ENCODE measurements at places on chromosomes 4 and X.

- DNase-seq = peak; percentile 65
Measured at GRCh38 chr4:138178566-138178965, 63.6 kb downstream of the SLC7A11 start.

DNA sequence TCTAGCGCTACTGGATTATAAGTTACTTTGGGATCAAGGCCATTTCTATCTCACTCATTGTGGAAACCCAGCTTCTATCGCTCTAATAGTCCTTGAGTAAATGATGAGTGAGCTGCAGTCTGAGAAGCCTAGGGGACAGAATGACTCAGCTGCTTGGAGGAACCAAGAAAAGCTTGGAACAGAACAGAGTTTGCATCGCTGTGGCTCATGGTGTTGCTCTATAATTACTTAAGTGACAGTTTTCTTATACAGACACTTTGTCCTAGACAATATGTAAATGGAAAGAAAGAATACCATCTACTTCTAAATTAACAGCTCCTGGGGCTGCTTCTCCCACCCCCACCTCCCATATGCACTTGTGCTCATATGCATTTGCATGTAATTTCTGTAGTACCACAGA lies 156.9 kb downstream of the SLIT2 start:
- no peak for DNase-seq

DNA sequence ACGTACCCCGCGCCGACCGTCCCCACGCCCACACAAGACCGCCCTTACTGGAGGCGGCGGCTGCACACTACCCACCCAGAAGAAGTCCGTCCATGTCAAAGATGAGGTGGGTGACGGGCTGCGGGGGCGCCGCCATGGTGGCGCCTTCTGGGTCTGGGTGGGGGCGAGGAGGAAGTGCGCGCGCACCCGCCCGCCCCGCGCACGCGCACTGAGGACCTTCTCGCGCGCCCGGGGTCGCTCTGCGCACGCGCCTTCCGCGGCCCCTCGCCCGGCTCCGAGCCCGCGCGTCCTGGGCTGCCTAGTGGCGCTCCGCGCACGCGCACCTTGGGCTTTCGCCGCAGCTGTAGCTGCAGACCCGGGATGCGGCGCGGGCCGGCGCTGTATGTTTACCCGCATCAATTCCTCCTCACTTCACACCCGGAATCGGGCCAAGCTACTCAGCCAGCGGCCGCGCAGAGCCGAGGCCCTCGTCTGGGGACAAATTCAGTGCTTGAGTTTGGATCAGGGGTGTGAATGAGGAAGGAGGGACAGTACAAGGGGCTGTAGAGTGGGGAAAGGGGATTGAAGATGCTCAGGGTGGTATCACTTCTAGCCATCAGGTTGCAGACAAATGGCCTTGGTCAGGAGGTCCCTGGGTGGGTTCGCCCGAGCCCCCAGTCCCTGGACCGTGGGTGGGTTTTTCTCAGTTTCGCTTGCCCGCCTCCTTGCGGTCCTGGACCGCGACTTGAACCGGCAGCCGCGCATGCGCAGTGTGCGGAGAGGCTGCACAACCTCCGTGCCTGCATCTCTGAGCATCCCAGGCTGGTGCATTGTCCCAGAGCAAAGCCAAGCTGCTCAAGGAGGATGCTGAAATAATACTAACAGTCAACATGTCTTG lies at the start of gene PUDP:
TSS of gene PUDP (minus strand) at position 176 of the 877 bp plus-strand sequence. CDS start at position 136, 40 bp downstream.
- DNase-seq = peak; percentile 92

- no peak for DNase-seq
Measured at GRCh38 chr4:81635739-81636138, 164.0 kb upstream of the RASGEF1B start.

DNA sequence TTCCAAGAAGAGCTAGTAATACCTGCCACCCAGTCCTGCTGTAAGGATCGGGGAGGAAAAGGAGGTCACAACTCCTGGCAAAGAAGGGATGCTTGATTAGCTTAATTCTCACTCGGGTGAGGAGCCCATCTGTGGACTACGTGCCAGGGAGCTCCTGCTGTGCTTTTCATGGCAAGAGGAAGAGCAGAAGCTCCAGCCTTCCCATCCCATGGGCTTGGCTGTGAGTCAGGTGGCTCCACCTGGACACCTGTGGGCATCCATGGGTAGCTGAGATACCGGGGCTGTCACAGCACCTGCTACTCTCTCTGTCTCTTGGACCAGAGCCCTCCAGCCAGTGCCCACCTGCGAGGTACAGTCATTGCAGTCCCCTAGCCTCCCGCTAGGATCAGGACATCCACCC lies 18.0 kb downstream of the CLNK start:
- no peak for DNase-seq

GRCh38 chr4:48227662-48228061 lies 42.0 kb downstream of the TEC start:
- peak; percentile 16 for DNase-seq

DNA sequence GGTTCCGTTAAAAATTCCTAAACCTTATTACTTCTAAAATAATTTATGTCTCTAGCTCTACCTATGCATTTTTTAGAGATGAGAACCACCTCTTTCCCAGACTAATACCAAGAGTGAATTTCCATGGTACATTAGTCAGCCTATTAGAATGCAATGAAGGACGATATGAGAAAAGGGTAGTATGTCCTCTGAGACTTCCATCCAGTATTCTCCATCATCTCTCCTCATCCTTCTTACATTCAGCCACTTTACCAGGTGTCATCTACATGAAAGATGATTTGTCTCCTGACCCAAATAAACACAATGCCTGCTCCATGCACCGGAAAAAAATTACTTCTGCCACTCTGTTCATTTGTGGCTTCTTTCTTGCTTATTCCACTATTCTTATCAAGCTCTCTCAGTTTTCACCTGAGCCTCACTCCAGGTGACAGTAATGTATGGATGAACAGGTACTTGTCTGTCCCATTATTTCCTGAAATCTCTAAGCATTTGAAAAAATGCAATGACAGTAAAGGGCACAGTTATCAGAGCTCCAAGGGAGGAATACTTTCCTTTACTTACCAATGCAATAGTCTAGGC lies 97.9 kb downstream of the MAB21L2 start:
- no peak for DNase-seq

- peak; percentile 38 for DNase-seq
Measured at GRCh38 chr4:13524504-13525243, 19.6 kb downstream of the NKX3-2 start.
